ENCODE measurements at places on chromosomes 13 and 19. TPM values are rescaled to one million over a fixed set of nuclear protein-coding genes. Genes with fewer than 3 reads are reported as not detected.

HSH2D gene
- total RNA-seq: not detected

DLL3 gene
- total RNA-seq: 0.89 TPM

NMRK2 gene
- total RNA-seq: 0.73 TPM

SIAH3 gene
- not detected for total RNA-seq

WDR18 gene
- 60.0 TPM for total RNA-seq

TNNT1 gene
- 8.3 TPM for total RNA-seq

EHD2 gene
- 159 TPM for total RNA-seq

RDH8 gene
- not detected for total RNA-seq

BEST2 gene
- total RNA-seq: not detected

LPAR2 gene
- total RNA-seq: 20.1 TPM

PABPC3 gene
- total RNA-seq: 0.45 TPM

DPY19L3 gene
- 48.5 TPM for total RNA-seq

TNNI3 gene
- total RNA-seq: not detected

F10 gene
- not detected for total RNA-seq

PALM3 gene
- 1.6 TPM for total RNA-seq

FUT1 gene
- 0.91 TPM for total RNA-seq

HIPK4 gene
- not detected for total RNA-seq

GRCh38 chr19:34600366-34600765, 76.6 kb downstream of the SCGB2B2 start:
- no peaks in the 10 kb centered on the region for H3K27me3 ChIP-seq
- no peak overlapping the region for H3K27ac ChIP-seq
- no peak overlapping the region for H3K4me3 ChIP-seq
- H3K36me3 ChIP-seq: no peaks in the 10 kb centered on the region
- no peaks in the 10 kb centered on the region for H3K4me1 ChIP-seq

- H3K4me3 ChIP-seq: no peak overlapping the region
- no peaks in the 10 kb centered on the region for H3K36me3 ChIP-seq
- no peak for DNase-seq
- H3K4me1 ChIP-seq: peaks cover 4% of the 10 kb centered on the region
These were observed 167.3 kb downstream of the USP12 start for GRCh38 chr13:27004326-27004725.

DNA sequence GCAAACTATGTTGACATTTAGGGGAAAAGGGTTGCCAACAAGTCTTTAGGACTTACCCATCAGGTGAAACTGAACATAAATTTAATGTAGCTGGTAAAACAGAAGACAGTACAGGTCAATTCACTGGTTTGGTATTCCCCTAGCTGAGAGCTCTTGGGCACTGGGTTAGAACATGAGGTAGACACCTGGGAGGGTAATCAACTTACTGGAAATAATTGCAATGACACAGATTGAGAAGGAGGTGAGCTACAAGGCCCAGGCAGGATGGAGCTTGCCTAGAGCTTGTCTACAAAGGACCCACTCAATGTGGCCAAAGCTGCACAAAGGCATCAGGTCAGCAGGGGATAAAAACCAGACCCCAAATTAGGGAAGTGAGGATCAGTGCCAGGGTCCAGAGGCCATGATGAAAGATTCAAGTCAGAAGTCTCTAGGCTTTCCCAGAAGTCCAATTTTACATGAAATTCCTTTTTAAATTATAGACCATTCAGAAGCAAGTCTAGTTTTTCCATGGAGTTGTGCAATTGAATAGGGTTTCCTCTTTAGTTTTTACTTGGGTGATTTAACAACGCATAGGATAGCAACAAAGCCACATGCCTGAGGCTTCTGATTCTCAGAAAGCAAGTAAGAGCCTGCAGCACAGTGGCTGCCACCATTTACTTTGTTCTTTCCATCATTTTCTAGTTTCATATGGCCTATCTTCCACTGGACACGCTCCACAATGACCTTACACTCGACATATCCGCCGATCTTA, 194.0 kb downstream of the NDFIP2 start:
- no peak overlapping the region for H3K27ac ChIP-seq
- peaks cover 2% of the 10 kb centered on the region for H3K4me1 ChIP-seq
- no peak for DNase-seq
- H3K36me3 ChIP-seq: no peaks in the 10 kb centered on the region
- no peaks in the 10 kb centered on the region for H3K27me3 ChIP-seq
- no peak overlapping the region for H3K4me3 ChIP-seq

DNA sequence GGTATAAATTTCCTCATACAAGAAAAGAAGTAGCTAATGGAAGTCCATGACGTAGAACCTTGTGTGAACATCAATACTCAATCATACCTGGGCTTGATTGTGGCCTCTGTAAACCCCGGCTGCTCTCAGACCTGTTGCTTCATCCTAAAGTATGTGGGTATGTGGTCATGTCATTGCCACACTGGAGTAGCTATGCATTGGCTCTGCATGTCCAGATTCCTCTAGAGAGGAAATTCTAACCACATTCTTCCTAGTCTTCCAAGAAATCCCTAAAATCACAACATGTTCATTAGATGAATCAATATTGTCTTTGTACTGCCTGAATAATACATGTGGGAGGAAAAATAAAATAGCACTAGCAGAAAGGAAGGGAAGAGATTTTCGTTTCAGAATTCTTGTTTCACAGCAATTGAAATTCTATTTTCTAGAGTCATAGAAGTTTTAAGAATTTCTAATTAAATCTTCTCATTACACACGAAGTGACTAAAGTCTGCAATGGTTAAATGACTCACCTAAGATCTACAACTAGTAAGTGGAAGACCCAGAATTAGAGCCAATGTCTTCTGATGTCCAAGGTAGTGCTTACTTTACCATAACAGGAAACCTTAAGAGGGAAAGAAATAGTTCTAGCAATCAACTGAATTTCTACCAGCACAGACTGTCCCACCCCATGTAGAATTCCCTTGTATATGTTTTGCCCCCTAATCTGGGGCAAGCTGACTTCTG, 28.0 kb downstream of the RXFP2 start:
- H3K27ac ChIP-seq: peak overlapping the region; percentile 73
- no peaks in the 10 kb centered on the region for H3K36me3 ChIP-seq
- H3K27me3 ChIP-seq: no peaks in the 10 kb centered on the region
- DNase-seq: peak; percentile 98

- no peaks in the 10 kb centered on the region for H3K36me3 ChIP-seq
- H3K4me3 ChIP-seq: no peak overlapping the region
- H3K27me3 ChIP-seq: no peaks in the 10 kb centered on the region
- no peaks in the 10 kb centered on the region for H3K4me1 ChIP-seq
These were observed 17.6 kb downstream of the ZNF233 start for GRCh38 chr19:44277331-44277730.

- no peaks in the 10 kb centered on the region for H3K36me3 ChIP-seq
- no peak overlapping the region for H3K27ac ChIP-seq
- no peak for DNase-seq
- peaks cover 12% of the 10 kb centered on the region for H3K27me3 ChIP-seq
- H3K4me3 ChIP-seq: no peak overlapping the region
These were observed 11.0 kb downstream of the PRKCG start for GRCh38 chr19:53892981-53893325.

DNA sequence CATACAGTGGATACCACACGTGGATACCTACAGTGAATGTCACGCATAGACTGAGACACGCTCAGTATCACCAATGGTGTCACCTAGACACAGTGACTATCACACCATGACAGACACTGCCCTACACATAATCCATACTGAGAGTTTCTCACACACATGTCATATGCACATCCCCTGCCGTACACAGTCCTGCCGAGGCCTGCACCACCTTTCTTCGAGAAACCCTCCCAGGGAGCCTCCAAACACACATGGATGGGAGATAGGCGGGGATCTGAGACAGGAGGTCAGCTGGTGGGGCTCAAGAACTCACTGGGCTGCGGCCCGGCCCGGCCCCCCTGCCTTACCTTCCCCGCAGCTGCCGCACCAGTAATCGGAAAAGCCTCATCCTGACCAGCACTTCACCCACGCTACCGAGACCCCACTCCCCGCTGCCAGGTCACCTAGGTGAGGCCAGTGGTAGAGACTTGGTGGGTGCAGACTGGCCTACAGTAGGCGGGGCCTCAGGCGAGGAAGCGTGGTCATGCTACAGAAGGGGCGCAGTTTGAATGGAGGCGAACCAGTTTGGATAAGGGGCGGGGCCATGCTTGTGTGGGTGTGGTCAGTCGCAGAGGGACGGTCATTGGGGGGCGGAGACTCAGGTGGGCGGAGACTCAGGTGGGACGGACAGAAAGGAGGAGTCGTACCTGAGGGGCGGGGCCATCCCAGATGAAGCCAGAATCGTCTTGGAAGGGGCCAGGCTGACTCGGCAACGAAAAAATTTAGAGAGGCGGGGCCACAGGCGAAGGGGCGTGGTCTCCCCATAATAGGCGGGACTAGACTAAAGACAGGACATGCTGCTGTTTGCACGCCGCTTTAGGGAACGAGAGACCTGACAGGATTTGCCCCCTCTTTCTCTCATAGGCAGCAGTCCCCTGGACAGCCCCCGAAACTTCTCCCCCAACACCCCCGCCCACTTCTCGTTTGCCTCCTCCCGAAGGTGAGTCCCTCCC, 2.1 kb downstream of the MAST1 start:
- H3K4me3 ChIP-seq: peak overlapping the region; percentile 40
- H3K4me1 ChIP-seq: peaks cover 4% of the 10 kb centered on the region
- H3K27ac ChIP-seq: no peak overlapping the region
- H3K27me3 ChIP-seq: peaks cover 40% of the 10 kb centered on the region

DNA sequence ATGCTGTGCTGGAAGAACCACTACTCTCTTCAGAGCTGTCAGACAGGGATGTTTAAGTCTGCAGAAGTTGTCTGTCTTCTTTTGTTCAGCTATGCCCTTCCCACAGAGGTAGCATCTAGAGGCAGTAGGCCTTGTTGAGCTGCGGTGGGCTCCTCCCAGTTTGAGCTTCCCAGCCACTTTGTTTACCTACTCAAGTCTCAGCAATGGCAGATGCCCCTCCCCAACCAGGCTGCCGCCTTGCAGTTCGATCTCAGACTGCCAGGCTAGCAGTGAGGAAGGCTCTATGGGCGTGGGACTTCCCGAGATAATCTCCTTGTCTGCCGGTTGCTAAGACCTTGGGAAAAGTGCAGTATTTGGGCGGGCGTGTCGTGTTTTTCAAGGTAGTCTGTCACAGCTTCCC, 42.1 kb upstream of the UQCRFS1 start:
- H3K27me3 ChIP-seq: no peaks in the 10 kb centered on the region
- no peaks in the 10 kb centered on the region for H3K36me3 ChIP-seq
- H3K4me1 ChIP-seq: no peaks in the 10 kb centered on the region
- H3K4me3 ChIP-seq: no peak overlapping the region

GRCh38 chr19:44765033-44765948, 12.4 kb upstream of the CBLC start:
- no peak overlapping the region for H3K27ac ChIP-seq
- H3K4me3 ChIP-seq: no peak overlapping the region
- no peaks in the 10 kb centered on the region for H3K36me3 ChIP-seq
- peaks cover 4% of the 10 kb centered on the region for H3K4me1 ChIP-seq

DNA sequence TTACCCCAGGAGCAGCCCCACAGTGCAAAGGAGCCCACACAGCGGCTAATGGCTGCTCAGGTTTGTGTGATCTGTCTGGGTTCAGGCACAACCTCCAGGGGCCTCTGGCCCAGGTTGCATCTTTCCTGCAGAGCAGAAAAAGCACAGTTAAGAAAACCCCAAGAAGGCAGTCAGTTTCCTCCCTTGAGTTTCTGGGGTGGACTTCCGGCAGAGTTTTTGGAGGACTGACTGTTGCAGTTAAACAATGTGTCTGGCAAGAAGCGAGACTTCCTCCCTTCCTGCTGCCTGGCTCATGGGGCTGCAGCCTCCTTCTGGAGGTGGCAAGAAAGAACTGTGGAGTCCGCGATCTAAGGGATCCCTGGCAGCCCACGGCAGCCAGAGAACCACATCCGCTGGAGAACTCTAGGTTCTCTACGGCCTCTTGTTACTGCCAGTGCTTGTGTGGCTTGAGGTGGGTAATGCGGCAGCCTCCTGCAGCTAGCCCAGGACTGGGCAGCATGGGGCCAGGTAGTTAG, 114.4 kb downstream of the ZDHHC20 start:
- H3K4me1 ChIP-seq: no peaks in the 10 kb centered on the region
- no peak for DNase-seq
- no peaks in the 10 kb centered on the region for H3K36me3 ChIP-seq
- H3K4me3 ChIP-seq: no peak overlapping the region

GRCh38 chr13:31987535-31988170, 43.9 kb upstream of the FRY start:
- H3K36me3 ChIP-seq: no peaks in the 10 kb centered on the region
- H3K4me1 ChIP-seq: no peaks in the 10 kb centered on the region
- no peak for DNase-seq
- H3K27ac ChIP-seq: no peak overlapping the region
- H3K4me3 ChIP-seq: no peak overlapping the region

GRCh38 chr13:38636761-38637160, 50.1 kb upstream of the FREM2 start:
- DNase-seq: no peak
- no peaks in the 10 kb centered on the region for H3K27me3 ChIP-seq
- no peak overlapping the region for H3K27ac ChIP-seq
- H3K4me1 ChIP-seq: no peaks in the 10 kb centered on the region
- no peaks in the 10 kb centered on the region for H3K36me3 ChIP-seq
- H3K4me3 ChIP-seq: no peak overlapping the region

DNA sequence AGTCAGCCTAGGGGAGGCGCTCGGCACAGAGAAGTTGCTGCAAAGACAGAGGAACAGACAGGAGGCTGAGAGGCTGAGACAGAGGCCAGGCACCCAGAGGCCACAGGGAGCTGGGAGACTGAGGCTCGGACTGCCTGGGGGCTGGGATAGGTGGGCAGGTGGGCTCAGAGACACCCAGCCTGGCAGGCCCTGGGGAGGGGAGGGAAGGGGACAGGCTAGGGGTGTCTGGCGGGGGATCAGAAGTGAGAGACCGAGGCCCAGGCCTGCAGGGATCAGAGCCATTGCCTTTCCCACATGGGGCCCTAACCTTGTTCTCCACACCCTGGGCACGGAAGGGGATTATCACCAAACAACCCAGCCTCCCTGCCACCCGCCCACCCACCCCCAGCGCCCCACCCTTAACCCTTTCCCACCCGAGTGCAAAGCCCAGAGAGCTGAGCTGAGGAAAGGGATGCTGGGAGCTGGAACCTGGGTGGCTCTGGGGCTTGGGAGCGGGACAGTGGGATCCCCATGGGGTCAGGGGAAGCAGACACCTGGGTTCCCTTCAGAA, 1.3 kb downstream of the NTN5 start:
- H3K4me1 ChIP-seq: no peaks in the 10 kb centered on the region
- no peak for DNase-seq
- no peak overlapping the region for H3K4me3 ChIP-seq
- no peaks in the 10 kb centered on the region for H3K27me3 ChIP-seq

GRCh38 chr13:31749929-31750328, 10.6 kb downstream of the RXFP2 start:
- peaks cover 13% of the 10 kb centered on the region for H3K4me1 ChIP-seq
- no peak overlapping the region for H3K4me3 ChIP-seq

DNA sequence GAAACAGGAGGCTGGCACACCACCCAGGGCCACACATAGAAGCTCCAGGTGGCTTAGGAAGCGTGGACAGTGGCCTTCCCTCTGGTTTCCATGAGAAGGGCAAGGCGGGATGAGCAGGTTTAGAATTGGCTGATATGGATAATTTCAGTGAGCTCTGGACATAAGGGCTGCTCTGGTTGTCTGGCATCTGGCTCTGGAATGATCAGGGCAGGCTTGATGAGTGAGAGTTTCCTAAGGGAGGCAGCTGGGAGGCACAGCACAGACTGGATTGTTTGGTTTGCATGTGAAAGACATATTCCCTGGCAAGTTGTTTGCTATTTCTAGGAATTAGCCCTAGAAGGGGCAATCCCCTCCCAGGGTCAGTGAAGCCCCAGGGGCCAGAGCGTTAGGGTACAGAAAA, 129.5 kb downstream of the ATP8A2 start:
- no peaks in the 10 kb centered on the region for H3K36me3 ChIP-seq
- no peaks in the 10 kb centered on the region for H3K4me1 ChIP-seq
- H3K27me3 ChIP-seq: peaks cover 2% of the 10 kb centered on the region
- H3K27ac ChIP-seq: no peak overlapping the region

Data from astrocyte (in vitro differentiated cells and primary cell).